ENCODE measurements at places on chromosomes 13 and 19. TPM values are rescaled to one million over a fixed set of nuclear protein-coding genes. Genes with fewer than 3 reads are reported as not detected.

Gene F10
- total RNA-seq = not detected

Gene C1QTNF9
- not detected for total RNA-seq

Gene ATP1A3
- 1.2 TPM for total RNA-seq

Gene ZNF222
- total RNA-seq = 9.0 TPM

Gene RDH8
- 0.53 TPM for total RNA-seq

Gene PCDH17
- total RNA-seq = 0.40 TPM

Gene IL11
- total RNA-seq = not detected

Gene NAPSA
- 0.13 TPM for total RNA-seq

Gene DZIP1
- total RNA-seq = 20.1 TPM

Gene SHISA2
- total RNA-seq = 51.0 TPM

Gene PBX4
- total RNA-seq = 0.96 TPM

Gene NLRP5
- not detected for total RNA-seq

Gene CABP5
- total RNA-seq = not detected

Gene RNF225
- not detected for total RNA-seq

Gene SIGLEC11
- total RNA-seq = not detected

Gene N4BP2L1
- 0.21 TPM for total RNA-seq

Gene DHPS
- 57.8 TPM for total RNA-seq

Gene GNA15
- total RNA-seq = not detected

Gene ZNF66
- total RNA-seq = 1.1 TPM

Gene PLPP2
- total RNA-seq = 9.4 TPM

Gene SUPT5H
- 98.8 TPM for total RNA-seq

Gene FGF22
- total RNA-seq = 0.24 TPM

Gene B3GNT8
- total RNA-seq = not detected

Gene TLE2
- total RNA-seq = 2.2 TPM
